ENCODE measurements at places on chromosomes 4 and X.

- no peak for DNase-seq
Measured at GRCh38 chr4:147678106-147678505, 5.9 kb downstream of the PRMT9 start.

GRCh38 chr4:104457308-104457981 lies 37.2 kb downstream of the CXXC4 start:
- DNase-seq: no peak

DNA sequence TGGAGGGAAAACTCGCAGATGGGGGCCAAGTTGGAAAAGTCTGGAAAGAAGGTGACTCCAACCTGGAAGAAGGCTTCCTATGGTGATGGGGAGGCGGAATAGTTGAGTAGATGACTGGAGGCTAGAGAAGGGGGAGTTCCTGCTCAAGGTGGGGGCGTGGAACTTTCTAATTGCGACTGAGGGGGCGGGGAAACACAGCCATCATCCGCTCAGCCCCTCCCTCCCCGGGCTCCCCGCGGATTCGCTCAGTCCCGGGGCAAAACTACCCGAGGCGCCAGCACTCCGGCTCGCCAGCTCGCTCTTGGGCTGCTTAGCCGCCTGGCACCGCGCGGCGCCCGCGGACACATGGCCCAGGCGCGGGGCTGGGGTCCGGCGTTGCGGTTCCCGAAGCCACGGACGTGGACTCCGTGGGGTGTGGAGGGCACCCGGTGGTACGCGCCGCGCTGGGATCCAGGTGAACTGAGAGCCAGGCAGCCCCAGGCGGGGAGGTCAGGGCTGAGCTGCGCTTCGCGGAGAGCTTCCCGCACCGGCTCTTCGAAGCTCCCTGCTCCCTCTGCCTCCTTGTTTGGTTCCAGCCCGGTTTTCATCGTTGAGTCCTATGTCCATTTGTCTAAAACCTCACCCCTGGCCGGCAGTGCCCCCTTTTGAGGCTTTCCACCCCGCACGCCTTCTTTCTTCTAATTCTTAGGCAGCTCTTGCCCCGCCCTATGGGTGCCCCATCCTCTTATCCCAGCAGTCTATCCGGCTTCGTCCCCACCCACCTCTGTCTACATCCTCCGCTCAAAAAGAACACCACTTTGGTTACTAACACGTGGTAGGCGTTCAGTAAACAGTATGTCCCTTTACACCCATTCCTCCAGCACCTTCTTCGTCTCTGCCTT lies 38.9 kb downstream of the STARD8 start:
- no peak for DNase-seq

GRCh38 chrX:109281483-109282275 lies 200.2 kb downstream of the GUCY2F start:
- no peak for DNase-seq
